ENCODE measurements at places on chromosomes 7 and 10.

DNA sequence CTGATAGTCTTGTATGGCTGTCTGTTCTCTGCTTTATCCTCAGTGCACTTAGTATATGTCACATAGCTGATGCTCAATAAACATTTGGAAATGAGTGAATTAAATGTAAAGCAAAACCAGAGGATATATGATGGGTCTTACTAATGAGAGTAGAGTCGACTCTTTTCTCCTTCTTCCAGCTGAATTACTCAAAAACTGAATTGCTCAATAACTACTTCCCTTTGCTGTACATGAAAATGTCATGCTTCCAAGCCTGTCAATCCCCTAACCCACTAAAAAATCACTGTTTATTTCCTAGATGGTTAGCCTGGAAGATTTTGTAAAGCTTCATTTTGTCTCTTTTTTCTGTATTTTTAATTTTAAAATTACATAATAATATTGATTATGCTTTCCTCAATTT is 88.0 kb downstream of the OR13A1 start:
- no peak for DNase-seq

DNA sequence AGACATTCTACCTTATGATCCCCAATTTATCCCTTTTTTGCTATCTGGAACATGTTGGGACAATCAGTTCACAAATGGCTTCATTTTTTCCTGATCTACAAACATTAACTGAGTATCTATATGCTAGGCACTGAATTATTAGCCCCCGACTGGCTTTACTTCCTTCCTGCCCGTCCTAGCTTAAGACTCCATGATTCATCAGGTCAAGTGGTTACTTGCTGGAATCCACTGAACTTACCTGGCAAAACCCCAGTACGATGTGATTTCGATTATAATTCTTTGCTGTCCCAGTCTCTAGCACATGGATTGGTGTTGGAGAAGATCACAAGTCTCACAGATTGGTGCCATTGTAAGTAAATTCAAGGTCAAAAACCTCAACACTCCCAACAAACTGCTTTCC is 77.1 kb downstream of the ORC5 start:
- DNase-seq = no peak

GRCh38 chr10:97737770-97738265 is 890 bp downstream of the ZFYVE27 start:
- no peak for DNase-seq

GRCh38 chr10:11018855-11019631 is 1.4 kb downstream of the CELF2 start:
- DNase-seq = no peak

GRCh38 chr10:119263951-119264617 is 56.7 kb downstream of the GRK5 start:
- DNase-seq = no peak

GRCh38 chr10:130045091-130045652 is 65.5 kb downstream of the C10orf143 start:
- DNase-seq = no peak

- no peak for DNase-seq
Measured at GRCh38 chr7:11480143-11480542, 351.9 kb downstream of the THSD7A start.

- DNase-seq = no peak
Measured at GRCh38 chr10:113093188-113094113, 143.4 kb downstream of the TCF7L2 start.

DNA sequence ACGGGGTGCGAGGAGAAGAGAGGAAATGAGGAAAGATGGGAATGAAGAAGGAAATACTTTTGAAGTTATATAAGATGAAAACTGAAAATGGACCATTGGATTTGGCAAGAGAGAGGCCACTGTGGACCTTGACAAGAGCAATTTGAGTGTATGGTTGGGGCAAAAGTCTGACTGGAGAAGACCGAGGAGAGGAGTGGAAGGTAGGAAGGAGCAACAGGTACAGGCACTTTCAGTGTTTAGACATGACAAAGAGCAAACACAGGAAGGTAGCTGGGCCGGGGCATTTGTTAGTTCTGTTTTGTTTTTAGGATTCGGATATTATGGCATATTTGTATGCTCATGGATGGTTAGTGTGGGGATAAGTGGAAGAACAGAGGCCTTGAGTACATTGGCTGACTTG is 99.4 kb downstream of the TAF3 start:
- DNase-seq = no peak

DNA sequence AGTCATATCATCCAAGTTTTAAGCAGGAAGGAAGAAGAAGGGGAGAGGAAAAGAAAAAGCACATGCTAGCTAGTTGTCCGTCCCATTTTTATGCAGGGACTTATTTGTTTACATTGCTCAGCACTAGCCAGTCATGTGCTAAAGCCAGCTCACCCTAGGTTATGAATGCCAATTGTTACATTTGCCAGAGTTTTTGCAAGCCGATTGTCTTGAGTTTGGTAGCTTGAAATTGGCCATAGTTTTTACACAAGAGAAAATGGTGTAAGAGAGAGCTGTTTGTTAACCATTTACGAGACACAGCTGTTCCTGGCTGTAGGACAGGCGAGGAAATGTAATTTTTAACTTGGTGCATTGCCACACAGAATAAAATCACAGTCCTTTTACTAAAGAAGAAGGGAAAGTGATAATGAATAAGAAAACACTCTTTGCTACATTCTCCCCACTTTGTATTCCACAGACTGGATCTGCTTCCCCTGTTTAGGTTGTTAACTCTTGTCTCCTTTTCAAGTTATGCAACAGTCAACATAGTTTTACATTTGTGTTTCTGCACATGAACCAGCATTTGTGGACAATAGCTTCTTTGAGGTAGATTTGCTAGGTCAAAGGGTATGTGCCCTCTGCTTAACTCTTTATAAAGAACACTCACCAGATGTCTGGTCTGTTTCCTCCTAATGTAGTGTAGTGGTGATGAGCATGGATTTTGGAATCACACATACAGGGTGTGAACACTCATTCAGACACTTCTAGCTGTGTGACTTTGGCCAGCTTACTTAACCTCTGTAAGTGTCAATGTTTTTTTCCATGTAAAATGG is 357.2 kb downstream of the LRMDA start:
- no peak for DNase-seq

DNA sequence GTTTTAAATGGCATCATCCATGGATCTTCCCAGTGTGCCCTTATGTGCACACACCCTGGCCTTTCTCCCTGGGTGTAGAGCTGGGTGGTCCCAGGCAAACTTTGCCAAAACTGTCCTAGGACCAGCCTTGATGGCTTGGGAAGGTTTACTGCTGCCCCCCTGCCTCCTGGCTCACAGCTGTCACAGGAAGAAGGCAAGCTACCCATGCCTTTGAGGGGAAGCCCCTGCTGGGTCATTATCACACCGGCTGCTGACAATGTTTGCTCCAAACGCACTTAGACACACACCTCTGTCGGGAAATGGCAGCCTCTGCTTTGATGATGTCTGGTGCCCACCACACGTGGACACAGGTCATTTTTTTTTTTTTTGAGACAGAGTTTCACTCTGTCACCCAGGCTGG is 25.2 kb upstream of the FIGNL1 start:
- DNase-seq = peak; percentile 19

- no peak for DNase-seq
Measured at GRCh38 chr10:78696791-78697395, 371.9 kb upstream of the ZMIZ1 start.

DNA sequence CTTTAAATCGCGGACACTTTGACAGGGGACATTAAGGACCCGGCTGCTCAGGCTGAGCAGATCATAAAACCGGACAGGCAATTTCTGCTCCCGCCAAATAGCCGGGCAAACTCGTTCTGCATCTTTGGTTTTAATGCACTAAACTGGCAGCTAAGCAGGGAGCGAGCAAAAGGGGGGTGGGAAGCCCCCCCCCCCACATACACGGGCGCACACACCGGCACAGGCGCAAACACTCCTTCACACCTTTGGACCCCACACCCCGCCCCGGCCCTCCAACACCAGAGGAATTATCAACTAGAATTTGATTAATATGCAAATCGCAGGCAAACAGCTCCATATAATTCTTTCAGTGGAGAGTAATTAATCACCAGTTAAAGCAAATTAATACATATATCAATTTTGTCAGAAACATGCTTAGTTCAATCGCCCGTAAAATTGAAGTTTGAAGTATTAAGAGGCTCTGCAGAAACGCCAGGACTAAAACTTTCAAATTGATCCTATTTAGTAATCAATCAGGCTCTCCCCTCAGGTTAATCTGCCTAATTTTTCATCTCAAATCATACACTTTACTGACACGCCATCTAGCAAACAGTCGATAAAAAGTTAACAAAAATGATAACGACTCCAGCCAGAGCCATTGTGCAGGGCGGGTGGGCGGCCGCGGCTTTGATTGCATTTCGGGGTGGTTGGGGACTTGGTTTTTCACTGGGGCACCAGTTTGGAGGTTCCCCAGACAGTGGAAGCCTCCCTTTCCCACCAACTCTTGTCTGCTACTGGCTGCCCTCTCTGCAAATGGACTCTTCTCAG is 9.9 kb downstream of the LBX1 start:
- DNase-seq = no peak

- DNase-seq = no peak
Measured at GRCh38 chr10:99671386-99671785, 12.1 kb downstream of the ENTPD7 start.

DNA sequence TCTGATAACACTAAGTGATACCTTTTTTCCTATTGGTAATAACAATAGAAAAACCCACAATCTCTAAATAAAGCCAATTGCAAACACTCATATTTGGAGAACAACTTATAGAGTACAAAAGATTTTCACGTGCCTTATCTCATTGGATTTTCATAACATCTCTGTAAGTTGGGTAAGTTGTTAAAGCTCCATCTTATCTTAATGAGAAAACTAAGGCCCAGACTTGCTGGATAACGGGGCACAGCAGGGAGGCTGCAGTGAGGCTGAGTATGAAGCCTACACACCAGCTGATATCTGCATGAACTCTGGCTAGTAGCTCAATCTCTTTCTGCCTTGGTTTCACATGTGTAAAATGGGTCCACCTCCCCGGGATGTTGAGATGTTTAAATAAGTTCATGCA is 26.8 kb downstream of the CPVL start:
- no peak for DNase-seq

DNA sequence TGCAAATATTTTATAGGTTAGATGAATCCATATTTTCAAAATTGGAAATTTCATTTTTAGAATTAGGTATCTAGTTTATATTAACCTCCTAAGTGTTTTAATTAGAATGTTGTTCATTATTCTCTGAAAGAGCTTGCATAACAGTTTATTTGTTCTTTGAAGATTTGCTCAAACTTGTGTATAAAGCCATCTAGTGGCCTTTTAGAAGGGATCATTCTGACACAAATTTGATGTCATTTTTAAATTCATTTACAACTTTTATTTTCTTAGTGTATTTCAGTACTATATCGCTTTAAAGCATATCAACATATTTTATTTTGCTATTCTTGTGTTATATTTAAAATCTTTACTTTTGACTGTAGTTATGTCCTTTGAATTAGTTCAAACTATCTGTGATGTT is 527.0 kb upstream of the NRG3 start:
- no peak for DNase-seq

DNA sequence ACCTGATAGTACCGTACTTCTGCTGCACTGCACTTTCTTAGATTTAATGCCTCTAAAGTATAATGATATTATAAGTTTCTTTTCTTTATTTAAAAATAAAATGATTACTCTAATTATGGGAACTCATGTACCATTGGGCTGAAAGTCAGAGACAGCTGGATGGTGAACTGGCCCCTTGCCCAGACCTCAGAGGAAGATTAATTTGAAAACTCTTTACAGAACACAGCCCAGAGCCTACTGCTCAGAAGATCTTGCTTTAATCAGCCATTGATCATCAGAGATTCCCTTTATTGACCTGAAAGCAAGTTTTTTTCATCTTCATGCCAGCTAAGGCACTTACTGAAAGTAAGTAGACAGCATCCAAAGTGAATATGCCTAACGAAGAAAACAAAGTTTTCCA is 341.7 kb downstream of the GFRA1 start:
- DNase-seq = no peak

- DNase-seq = no peak
Measured at GRCh38 chr10:78831461-78831860, 237.3 kb upstream of the ZMIZ1 start.

DNA sequence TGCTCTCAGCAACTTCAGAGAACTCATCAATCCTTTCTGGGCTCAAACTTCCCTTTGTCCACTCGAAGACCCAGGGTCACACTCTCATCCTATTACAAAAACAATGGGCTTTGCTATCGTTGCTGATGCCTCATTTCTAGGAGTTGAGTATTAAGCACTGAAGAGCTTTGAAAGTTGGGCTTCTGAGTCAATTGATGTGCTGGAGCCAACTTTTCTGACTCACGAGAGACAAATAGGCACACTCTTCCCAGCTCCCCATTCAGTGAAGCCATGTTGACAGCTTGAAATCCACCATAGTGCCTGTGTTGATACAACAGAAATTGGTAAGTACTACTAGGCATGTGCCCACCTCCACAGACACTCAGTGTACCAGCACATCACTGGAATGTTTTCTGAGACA is 97.5 kb upstream of the PRSS58 start:
- DNase-seq = no peak

GRCh38 chr10:104322416-104322782 is 15.9 kb downstream of the ITPRIP start:
- DNase-seq = peak; percentile 65

GRCh38 chr7:69599955-69600709 is 1.9 kb downstream of the AUTS2 start:
- no peak for DNase-seq

DNA sequence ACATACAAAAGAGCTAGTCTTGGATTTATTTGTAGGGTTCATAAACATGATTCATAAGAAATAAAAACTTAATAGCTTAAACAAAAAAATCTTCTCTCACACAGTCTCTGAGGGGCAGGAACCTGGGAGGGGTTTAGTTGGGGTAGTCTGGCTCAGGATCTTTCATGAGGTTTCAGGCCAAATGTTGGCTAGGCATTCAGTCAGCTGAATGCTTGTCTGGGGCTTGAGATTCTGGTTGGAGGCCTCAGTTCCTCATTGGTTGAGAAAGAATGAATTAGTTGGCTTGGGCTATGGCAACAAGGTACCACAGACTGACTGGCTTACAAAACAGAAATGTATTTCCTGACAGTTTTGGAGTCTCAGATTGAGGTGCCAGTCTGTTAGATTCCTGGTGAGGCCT is 74.3 kb downstream of the ANKRD7 start:
- DNase-seq = no peak

- no peak for DNase-seq
Measured at GRCh38 chr10:80518143-80518806, 19.4 kb upstream of the SH2D4B start.

DNA sequence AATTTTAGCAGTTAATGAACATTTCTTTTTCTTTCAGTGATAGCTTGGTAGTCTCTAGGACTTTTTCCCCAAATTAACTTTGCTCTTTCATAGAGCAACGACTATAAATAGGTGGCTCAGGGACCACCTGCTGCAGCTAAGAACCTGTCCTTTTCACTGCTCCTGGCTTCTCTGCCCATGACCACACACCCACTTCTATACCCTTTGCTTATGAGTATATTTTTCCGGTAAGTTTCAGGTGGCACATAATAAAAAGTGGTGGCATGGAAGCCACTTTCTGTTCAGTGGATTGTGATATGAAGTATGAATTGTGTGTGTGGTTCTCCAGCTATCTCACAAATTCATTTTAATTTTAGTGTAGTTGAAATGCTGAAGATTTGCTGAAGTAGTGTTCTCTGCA is 1.2 kb downstream of the ING3 start:
- no peak for DNase-seq
